ENCODE measurements at places on chromosomes 6 and 20.

- peak; percentile 85 for DNase-seq
These were observed at the start of gene VEGFA for GRCh38 chr6:43769526-43770371. Gene VEGFA, plus strand, starts transcription at chr6:43770211.

DNA sequence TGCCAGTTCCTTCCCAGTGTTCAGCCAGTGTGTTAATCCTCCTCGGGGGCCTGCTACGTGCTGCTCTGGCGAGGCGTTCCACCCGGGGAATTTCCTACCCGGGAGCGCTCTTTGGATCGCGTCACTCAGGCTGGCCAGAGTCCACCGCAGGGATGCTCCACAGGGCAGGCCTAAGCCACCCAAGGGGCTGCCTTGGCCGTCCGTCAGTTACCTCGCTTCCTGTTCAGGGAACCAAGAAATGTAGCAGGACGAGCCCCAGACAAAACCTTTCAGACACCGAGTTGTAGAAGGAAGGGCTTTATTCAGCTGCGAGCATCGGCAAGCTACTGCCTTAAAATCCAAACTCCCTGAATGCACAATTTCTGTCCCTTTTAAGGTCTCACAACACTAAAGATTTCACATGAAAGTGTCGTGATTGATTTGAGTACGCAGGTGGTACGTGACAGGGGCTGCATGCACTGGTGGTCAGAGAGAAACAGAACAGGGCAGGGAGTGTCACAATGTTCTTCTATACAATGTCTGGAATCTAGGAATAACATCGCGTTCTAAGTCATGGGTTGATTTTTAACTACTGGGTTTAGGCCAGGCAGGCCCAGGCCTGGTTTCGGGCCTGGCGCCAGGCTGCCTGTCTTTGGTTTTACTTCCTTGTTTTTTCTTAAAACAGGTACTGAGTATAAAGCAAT lies 15.7 kb upstream of the POU5F1 start:
- no peak for DNase-seq

DNA sequence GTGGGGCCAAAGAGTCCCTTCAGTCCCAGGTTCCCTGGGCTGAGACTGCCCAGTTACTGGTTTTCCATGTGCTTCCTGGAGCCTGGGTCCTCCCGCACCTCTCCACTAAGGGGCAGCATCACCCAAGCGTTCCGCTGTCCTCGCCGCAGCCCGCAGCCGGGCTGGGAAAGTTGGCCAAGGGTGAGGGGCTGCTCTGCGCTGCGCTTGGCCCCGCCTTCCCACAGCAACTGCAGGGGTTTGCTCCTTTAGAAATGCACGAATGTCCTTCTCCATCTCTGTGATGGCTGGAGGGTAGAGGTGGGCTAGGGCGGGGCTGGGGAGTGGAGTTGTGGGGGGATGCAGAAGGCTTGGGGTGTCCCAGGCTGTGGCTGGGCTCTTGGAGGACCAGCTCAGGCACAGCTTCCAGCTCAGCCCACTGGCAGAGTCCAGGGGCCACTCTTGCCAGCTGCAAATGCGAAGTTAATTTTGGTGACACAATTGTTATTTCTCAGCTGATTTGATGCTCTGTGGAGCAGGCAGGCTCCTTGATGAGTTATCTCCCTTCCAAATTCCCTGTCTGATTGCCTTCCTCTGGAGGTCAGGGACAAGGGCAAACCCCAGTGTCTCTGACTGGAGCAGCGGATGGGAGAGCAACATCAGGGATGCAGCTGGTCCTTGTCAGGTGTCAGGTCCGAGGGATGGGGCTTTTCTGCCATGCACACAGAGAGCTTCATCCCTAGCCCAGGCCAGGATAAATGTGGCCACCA lies 63.2 kb downstream of the NOL4L start:
- DNase-seq: peak; percentile 56

DNA sequence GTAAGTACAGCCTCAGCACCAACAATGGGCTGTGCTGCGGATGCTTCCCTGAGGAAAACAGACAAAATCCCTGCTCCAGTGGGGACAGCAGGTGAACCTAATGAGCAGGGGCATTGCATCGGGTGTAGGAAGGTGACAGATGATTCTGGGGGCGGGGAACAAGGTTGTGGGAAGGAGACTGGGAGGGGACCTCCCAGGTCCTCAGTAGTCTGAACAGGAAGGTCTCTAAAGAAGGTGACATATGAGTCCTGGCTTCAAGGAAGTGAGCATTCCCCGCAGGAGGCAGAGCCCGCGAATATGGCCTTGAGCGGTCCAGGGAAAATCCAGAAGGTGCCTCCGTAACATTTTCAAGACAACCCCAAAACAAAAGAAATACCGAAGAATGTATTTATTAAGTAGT lies 19.4 kb downstream of the ULBP1 start:
- DNase-seq: no peak

GRCh38 chr6:155186052-155186658 lies 77.7 kb upstream of the CLDN20 start:
- no peak for DNase-seq

- DNase-seq: no peak
These were observed 262.2 kb downstream of the EYA4 start for GRCh38 chr6:133503336-133503729.

- no peak for DNase-seq
These were observed 83.7 kb downstream of the FYN start for GRCh38 chr6:111789598-111789997.

Measured in activated CD8-positive, alpha-beta memory T cell treated with anti-CD3 and anti-CD28 coated beads for 1 hour (primary cell).